Activated naive CD8-positive, alpha-beta T cell treated with anti-CD3 and anti-CD28 coated beads for 36 hours (primary cell): ENCODE measurements at places on chromosomes 16 and 17. TPM values are rescaled to one million over a fixed set of nuclear protein-coding genes. Genes with fewer than 3 reads are reported as not detected.

The CHST4 gene
- total RNA-seq: not detected

- DNase-seq: no peak
Measured at GRCh38 chr16:5451641-5452040, 354.0 kb upstream of the EEF2KMT start.

DNA sequence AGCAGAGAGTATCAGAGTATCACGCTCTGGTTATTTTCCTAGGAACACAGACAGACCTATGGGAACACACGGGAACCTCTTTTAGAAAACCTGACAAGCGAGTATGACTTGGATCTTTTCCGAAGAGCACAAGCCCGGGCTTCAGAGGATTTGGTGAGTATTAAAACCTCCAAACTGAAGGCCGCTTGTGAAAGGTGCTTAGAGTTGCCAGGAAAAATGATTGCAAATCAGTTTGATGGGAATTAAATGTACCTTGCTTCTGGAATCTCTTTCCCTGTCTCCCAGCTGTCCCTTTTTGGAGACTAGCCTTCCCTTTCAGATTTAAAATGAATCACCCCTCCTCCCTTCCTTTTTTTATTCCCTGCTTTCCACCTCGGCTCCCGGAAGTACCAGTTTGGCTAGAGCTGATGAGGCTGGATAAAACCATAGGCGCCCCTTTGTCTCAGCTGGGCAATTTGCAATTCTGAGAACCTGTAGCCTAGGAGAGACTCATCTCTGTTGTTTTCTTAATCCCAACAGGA lies 27.3 kb downstream of the KAT7 start:
- no peak for DNase-seq

The RNF213 gene
- 109 TPM for total RNA-seq

DNA sequence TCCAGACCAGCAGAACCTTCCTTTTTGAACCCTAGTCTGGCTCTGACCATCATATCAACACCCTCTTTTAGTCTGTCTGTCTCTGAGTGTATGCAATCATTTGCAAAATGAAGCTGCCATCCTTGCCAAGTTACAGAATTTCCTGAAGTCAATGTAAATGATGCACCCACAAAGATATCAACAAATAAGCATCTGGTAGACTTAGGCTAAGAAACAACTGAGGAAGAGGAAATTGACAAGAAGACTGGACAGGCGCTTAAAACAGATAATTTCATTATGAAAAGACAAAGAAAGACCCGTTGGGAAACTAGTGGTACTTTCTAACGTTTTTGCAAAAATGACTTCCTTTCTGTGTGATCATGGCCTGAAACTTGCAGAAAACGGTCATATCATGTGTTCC lies 24.7 kb upstream of the CIITA start:
- no peak for DNase-seq

The SLC47A1 gene
- total RNA-seq: not detected

- no peak for DNase-seq
Measured at GRCh38 chr17:39104657-39105056, 46.8 kb downstream of the PLXDC1 start.

- no peak for DNase-seq
Measured at GRCh38 chr16:23105309-23105708, 43.9 kb downstream of the USP31 start.

The PRM3 gene
- not detected for total RNA-seq

DNA sequence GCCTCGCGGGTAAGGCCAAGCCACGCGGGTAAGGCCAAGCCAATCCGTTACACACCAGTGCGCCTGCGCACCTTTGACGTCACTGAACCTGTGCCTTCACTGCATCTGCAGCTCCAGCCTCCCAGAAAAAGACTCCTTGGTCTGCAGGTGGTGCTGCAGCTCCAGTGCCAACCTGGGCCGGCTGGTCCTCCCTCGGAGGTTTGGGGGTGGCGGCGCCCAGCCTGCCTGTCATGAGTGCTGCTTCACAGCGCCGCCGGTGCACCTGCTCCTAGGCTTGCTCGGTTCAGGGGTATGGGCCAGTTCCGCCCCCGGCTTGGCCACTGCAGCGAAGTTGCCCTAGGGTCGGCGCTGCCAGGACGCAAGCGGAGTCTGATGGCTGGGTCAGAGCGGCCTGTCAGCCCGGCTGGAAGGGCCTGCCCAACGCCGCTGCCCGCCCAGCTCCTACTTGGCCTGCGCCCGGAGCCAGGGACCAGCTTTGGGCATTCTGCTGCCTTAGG lies 146.6 kb downstream of the USP22 start:
- DNase-seq: peak; percentile 46

- DNase-seq: no peak
Measured at GRCh38 chr17:60522889-60523626, 3.0 kb downstream of the APPBP2 start.

The FAM20A gene
- not detected for total RNA-seq

The SPNS2 gene
- total RNA-seq: 0.43 TPM

- no peak for DNase-seq
Measured at GRCh38 chr17:46045639-46046038, 46.6 kb downstream of the STH start.

DNA sequence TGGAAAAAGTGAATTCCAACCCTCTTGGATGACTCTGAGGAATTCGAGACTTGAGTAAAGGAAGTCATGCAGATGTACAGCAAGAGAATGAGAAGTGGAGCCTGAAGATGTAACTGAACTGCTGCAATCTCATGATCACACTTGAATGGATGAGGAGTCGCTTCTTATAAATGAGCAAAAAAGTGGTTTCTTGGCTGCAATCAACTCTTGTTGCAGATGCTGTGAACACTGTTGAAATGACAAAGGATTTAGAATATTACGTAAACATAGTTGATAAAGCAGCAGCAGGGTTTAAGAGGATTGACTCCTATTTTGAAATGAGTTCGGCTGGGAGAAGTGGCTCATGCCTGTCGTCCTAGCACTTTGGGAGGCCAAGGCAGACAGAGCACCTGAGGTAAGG lies 25.5 kb downstream of the ASPA start:
- DNase-seq: no peak

GRCh38 chr17:8791910-8792270 lies 7.3 kb downstream of the MFSD6L start:
- no peak for DNase-seq

- DNase-seq: no peak
Measured at GRCh38 chr17:78415821-78416711, 37.6 kb downstream of the PGS1 start.

The MGAT5B gene
- 0.12 TPM for total RNA-seq

GRCh38 chr17:45243750-45244149 lies 18.1 kb downstream of the SPATA32 start:
- no peak for DNase-seq

The SNX20 gene
- 26.0 TPM for total RNA-seq

- DNase-seq: no peak
Measured at GRCh38 chr16:1700246-1700645, 5.7 kb upstream of the MAPK8IP3 start.

The CALB2 gene
- not detected for total RNA-seq

- peak; percentile 92 for DNase-seq
Measured at GRCh38 chr16:1991948-1992703, 2.4 kb downstream of the SYNGR3 start.

DNA sequence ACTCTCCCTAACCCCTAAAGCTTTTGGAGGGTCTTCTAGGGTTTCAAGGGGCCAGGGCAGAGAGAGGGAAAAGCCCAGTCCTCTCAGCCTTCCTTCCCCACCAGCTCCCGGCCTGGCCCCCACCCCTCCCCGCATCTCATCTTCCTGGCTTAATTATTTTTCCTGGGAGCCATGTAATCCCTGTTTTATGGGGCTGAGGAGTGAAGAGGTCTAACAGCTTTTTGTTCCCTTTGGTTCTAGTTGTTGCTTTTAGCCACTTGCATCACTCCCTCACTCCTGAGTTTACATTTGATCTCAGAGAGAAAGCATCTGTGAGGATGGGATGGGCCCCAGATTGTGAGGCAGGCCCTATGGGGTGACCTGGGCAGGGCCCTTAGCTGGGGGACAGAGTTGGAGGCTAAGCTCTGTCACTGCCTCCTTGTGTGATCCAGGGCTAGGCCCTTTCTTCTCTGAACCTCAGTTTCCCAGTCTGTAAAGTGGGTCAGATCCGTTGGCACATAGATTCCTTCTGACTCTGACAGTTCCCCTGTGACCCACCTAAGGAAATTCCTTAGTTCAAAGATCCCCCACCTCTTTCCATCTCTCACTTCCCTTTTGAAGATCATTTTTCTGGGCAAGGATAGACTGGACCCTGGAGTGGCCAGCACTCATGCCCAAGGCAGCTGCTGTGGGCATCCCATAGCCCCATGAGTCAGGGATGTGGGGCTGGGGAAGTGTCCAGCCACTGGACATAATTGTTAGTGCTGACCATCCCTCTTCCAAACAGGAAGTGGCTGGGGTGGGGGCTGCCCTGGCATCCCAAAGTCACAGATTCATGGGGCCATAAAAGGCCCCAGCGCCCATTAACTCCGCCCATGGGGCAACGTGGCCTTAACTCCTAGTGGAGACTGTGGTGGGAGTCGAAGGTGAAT lies 20.1 kb downstream of the UNC119 start:
- DNase-seq: no peak

DNA sequence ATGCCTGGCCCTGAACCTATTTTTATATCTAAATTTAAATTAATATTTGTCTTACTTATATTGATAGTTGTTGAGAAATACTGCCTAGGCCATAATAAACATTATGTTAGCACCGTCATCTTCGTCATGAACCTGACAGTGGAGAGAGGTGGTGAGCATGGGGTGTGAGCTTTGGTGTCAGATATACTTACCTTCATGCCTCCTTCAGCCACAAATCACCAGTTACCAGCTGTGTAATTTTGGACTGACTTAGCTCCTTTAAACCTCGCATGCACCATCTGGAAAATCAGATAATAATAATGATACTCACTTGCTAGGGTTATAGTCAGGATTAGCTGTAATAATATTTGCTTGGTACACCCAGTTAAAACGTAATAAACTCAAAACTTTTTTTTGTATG lies 35.0 kb downstream of the SNX29 start:
- DNase-seq: no peak

- no peak for DNase-seq
Measured at GRCh38 chr16:17244872-17245551, 225.7 kb downstream of the XYLT1 start.

The TRPV2 gene
- 34.4 TPM for total RNA-seq

GRCh38 chr17:49054342-49055092 lies 57.3 kb downstream of the IGF2BP1 start:
- DNase-seq: no peak

The EIF4A3 gene
- 197 TPM for total RNA-seq

- DNase-seq: no peak
Measured at GRCh38 chr16:31185339-31185738, 5.4 kb downstream of the FUS start.

The NOMO2 gene
- 68.4 TPM for total RNA-seq

DNA sequence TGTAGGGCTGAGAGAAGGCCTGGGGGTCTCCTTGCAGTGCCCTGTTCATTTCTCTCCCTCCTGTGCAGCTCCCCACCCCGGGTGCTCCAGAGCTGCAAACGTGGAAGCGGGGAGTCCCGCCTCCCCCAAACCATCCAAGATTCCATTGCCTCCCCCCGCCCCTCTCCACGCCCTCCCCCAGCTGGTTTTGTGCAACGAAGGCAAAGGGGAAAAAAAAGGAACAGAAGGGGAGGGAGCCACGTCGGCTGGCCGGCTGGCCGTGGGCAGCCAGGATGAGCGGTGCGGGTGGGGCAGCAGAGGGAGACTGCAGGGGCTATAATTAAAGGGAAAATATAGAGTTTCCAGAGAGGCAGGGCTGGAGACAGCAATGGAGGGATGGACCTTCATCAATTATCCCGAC lies 1.7 kb upstream of the COL1A1 start:
- DNase-seq: no peak

DNA sequence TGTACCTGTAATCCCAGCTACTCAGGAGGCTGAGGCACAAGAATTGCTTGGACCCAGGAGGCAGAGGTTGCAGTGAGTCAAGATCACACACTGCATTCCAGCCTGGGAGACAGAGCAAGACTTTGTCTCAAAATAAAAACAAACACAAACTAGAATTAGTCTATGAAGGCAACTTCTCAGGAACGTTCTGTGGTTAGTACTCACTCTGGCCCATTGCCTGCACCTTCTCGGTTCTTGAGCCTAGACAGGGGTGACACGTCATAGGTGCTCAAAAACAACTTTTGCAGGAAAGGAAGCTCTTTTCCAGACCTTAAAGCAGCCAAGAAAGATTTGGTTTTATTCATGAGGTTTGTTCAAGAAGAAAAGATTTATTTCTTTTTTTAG lies 22.3 kb upstream of the CNOT1 start:
- no peak for DNase-seq

- DNase-seq: peak; percentile 24
Measured at GRCh38 chr17:3712811-3713463, 10.8 kb upstream of the HASPIN start.

The CAPNS2 gene
- total RNA-seq: not detected

The CCL17 gene
- total RNA-seq: not detected

The ZFPM1 gene
- 6.7 TPM for total RNA-seq

DNA sequence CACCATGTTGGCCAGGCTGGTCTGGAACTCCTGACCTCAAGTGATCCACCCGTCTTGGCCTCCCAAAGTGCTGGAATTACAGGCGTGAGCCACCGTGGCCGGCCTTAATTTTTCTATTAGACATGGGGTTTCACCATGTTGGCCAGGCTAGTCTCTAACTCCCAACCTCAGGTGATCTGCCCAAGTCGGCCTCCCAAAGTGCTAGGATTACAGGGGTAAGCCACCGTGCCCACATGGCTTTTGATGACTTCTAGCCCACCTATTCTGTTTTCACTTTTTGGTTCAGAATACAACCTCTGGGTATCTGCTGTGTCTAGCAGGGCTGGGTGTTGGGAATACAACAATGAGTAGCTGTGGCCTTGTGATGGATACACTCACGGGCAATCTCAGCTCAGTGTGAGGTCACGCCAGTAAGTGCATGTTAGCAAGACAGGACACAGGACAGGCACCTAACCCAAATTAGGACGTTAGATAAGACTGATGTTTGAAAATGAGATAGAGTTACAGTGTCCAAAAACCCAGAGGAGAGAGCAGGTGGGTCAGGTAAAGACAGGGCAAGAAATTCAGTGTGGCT lies 14.1 kb upstream of the YWHAE start:
- DNase-seq: no peak

GRCh38 chr17:31310260-31310659 lies 3.6 kb downstream of the EVI2B start:
- DNase-seq: peak; percentile 25

DNA sequence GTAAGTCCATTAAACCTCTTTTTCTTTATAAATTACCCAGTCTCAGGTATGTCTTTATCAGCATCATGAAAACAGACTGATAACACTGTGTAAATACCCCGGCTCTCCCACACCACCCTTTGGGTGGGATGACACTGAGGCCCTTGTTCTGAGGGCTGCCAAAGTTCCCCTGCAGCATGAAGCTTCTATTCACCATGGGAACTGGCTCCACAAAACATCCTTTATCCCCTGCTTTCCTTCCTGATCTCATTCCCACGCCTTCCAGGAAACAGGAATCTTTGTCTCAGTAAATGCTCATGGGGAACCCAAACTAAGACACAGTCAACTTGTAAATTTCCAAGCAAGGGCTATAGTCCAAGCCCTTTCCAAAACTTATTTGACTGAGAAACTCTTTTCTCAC lies 88.4 kb downstream of the ABCC12 start:
- no peak for DNase-seq

GRCh38 chr17:8175795-8176196 lies 384 bp downstream of the TMEM107 start:
- no peak for DNase-seq

GRCh38 chr17:75240394-75241142 lies 20.8 kb downstream of the GGA3 start:
- DNase-seq: peak; percentile 61

DNA sequence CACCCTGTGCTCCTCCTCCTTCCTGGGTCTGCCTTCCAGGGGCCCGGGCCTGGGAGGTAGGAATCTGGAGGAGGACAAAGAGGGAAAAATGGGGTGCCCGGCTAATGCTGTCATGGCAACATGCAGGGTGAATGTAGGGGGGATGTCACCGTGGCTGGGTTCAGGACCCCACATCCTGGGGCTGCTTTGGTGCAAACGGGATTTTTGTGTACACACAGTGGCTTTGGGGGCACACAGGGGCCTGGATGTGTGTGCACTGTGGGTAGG lies 37.0 kb upstream of the CDC42EP4 start:
- no peak for DNase-seq
